ENCODE measurements at places on chromosomes 3 and 15. TPM values are rescaled to one million over a fixed set of nuclear protein-coding genes. Genes with fewer than 3 reads are reported as not detected.

Gene NEO1
- 45.8 TPM for total RNA-seq

Gene SUMF1
- total RNA-seq, result 15.8 TPM

DNA sequence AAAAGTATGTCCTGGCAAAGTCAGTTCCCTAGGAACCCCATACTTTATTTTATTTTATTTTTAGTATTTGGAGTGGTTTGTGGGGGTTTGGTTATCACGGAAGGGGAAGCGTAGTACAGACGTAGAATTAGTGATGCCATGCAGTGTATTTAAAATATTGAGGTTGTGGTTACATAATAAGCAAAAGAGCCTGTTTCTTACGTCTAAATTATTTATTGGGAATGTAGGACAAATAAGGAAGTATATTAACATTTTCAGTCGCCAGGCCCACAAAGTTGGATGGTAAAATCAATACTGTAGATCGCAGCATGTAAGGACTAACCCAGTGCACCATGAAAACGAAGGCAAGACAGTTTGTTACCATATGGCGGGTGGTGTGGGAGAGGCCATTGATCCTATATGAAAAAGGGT lies 558 bp downstream of the DTWD1 start:
- no peak for DNase-seq
- H3K27me3 ChIP-seq, result no peaks in the 10 kb centered on the region
- peaks cover 5% of the 10 kb centered on the region for H3K4me1 ChIP-seq

- no peak overlapping the region for H3K4me3 ChIP-seq
- H3K4me1 ChIP-seq, result no peaks in the 10 kb centered on the region
- no peaks in the 10 kb centered on the region for H3K36me3 ChIP-seq
- no peaks in the 10 kb centered on the region for H3K27me3 ChIP-seq
- no peak overlapping the region for H3K27ac ChIP-seq
Measured at GRCh38 chr3:157423337-157423736, 13.3 kb upstream of the PTX3 start.

- no peak overlapping the region for H3K4me3 ChIP-seq
- no peaks in the 10 kb centered on the region for H3K36me3 ChIP-seq
- peak; percentile 91 for DNase-seq
- H3K27me3 ChIP-seq, result no peaks in the 10 kb centered on the region
- H3K27ac ChIP-seq, result no peak overlapping the region
Measured at GRCh38 chr3:39000008-39000450, 51.7 kb downstream of the SCN11A start.

- no peak overlapping the region for H3K27ac ChIP-seq
- H3K4me1 ChIP-seq, result no peaks in the 10 kb centered on the region
- H3K4me3 ChIP-seq, result no peak overlapping the region
- H3K36me3 ChIP-seq, result peaks cover 4% of the 10 kb centered on the region
- H3K27me3 ChIP-seq, result no peaks in the 10 kb centered on the region
Measured at GRCh38 chr3:185696039-185696438, 109.9 kb downstream of the SENP2 start.

GRCh38 chr3:149967086-149967685 lies 3.5 kb downstream of the PFN2 start:
- peak overlapping the region; percentile 4 for H3K27ac ChIP-seq
- no peaks in the 10 kb centered on the region for H3K27me3 ChIP-seq
- H3K36me3 ChIP-seq, result peaks cover 3% of the 10 kb centered on the region

DNA sequence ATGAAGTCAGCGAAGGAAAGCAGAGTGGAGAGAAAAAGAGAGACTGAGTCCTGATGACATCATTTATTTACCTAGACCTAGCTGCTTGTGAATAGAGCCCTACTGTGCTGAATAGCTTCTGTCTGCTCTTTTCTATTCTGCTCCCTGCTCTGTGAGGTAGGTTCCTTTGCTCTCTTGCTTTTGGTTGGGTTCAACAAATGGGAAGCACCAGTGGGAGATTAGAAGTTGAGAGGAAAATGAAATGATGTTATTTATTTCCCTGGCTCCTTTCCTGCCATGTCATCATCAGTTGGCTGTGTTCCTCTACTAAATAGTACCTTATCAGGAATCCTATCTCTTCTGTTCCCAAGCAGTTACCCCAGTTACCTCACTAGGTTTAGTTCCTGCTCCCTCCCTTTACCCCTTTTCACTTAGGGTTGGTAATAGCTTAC lies 23.5 kb downstream of the DTWD1 start:
- H3K36me3 ChIP-seq, result no peaks in the 10 kb centered on the region
- no peak overlapping the region for H3K4me3 ChIP-seq
- H3K27me3 ChIP-seq, result no peaks in the 10 kb centered on the region
- no peak overlapping the region for H3K27ac ChIP-seq
- DNase-seq, result peak; percentile 21

GRCh38 chr3:130851277-130851676 lies 42.6 kb upstream of the ATP2C1 start:
- DNase-seq, result no peak
- H3K27me3 ChIP-seq, result no peaks in the 10 kb centered on the region
- peaks cover 27% of the 10 kb centered on the region for H3K4me1 ChIP-seq
- no peaks in the 10 kb centered on the region for H3K36me3 ChIP-seq
- no peak overlapping the region for H3K4me3 ChIP-seq

DNA sequence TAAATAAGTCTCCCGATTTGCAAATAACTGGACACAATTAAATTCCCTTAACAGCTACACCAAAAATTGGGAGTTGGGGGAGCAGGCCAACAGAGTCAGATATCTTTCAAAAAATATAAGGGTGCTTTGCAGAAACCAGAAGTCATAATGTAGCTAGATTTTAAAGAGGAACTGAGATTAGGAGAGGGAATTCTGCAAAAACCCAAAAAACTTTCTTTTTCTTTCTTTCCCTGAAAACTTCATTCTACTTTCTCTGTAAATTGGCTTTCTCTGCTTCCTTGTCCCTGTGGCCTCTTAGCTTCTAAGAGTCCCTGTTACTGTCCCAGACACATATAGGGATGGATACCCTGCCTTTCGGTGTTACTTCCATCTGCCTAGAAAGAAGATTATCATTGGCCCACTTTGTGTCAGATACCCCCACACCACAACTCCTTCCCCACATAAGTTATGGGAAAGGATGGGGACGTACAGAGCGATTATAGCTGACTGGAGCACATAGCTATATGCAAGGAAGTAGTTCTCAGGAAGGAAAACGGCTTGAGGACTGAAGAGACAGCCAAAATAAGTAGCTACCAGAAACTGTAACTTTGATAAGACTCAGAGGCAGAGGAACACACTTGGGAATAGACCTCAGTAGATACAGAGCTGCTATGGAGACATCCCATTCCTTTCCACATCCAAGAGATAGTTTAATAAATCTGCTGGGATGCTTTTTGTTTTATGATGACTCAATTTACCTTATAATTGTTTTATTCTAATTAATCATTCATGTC lies 129.1 kb upstream of the TGFBR2 start:
- no peaks in the 10 kb centered on the region for H3K36me3 ChIP-seq
- H3K4me3 ChIP-seq, result no peak overlapping the region
- DNase-seq, result no peak
- no peaks in the 10 kb centered on the region for H3K4me1 ChIP-seq

Data from GM23338 (cell line).